PC-9 (cell line): ENCODE measurements at places on chromosomes 11 and 22. TPM values are rescaled to one million over a fixed set of nuclear protein-coding genes. Genes with fewer than 3 reads are reported as not detected.

CTSC gene
- total RNA-seq = 119 and 124 TPM in 2 replicates

TMEM151A gene
- total RNA-seq = 0.15 and 0.22 TPM in 2 replicates

KBTBD3 gene
- 8.8 and 11.9 TPM in 2 replicates for total RNA-seq

MEI1 gene
- total RNA-seq = 0.55 and 0.61 TPM in 2 replicates

MUC5AC gene
- 0.09 and 0.25 TPM in 2 replicates for total RNA-seq

OR8D1 gene
- total RNA-seq = not detected in 2 replicates

MAPK11 gene
- total RNA-seq = 5.5 and 10.0 TPM in 2 replicates

ADORA2A gene
- total RNA-seq = 1.8 and 2.6 TPM in 2 replicates

TRPT1 gene
- total RNA-seq = 55.2 and 76.2 TPM in 2 replicates

CHRDL2 gene
- total RNA-seq = not detected in 2 replicates

BTBD18 gene
- not detected in 2 replicates for total RNA-seq

ACTN3 gene
- not detected in 2 replicates for total RNA-seq

PLAAT2 gene
- total RNA-seq = 8.8 and 13.6 TPM in 2 replicates

AIFM3 gene
- total RNA-seq = 6.9 and 7.4 TPM in 2 replicates

MIAT gene
- 0.45 and 0.48 TPM in 2 replicates for total RNA-seq

KRTAP5-1 gene
- not detected in 2 replicates for total RNA-seq

TSPO gene
- 243 and 308 TPM in 2 replicates for total RNA-seq
